HCEC 1CT (cell line): ENCODE measurements at places on chromosomes 6 and 20.

- DNase-seq: no peak
Measured at GRCh38 chr6:138442663-138443062, 38.6 kb downstream of the HEBP2 start.

GRCh38 chr20:50111120-50111828 lies 1.7 kb downstream of the UBE2V1 start:
- DNase-seq: peak; percentile 72

DNA sequence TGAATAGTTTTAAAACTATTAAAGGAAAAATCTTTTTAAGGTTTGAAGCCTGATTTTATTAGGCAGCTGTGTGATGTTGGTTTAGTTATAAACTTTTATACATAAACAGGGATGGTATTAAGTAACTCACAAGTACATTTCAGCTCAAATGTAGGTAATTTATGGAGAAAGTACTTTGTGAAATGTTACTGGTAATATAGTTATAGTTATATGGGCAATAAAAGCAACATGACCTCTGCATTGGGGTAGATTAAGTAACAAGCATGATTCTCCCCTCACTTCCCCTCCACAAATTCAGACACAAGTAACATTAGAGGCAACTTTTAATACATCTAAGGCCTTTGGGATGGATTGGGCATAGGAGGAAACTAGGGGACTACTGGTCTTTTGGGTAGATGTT lies 154.3 kb upstream of the ID4 start:
- no peak for DNase-seq

GRCh38 chr6:158826819-158827501 lies 7.8 kb upstream of the EZR start:
- DNase-seq: no peak

- no peak for DNase-seq
Measured at GRCh38 chr6:168416531-168416930, 24.5 kb upstream of the SMOC2 start.

DNA sequence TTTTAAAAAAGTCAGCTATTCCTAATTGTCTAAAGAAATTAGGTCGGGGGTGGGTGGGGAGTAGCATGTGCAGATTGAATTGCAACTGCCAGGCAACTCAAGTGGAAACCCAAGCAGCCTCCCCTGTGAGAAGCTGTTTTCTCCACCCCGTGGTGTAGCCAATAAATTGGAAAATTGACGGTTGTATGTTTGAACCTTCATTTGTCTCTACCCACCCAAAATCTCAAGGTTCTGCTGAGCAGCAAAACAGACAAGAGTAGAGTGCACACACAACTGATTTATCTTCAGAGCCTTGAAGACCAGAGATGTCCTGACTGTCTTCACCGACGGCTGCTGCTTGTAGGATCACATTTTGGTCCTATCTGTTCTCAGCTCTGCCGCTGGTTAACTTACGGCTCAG lies 88.5 kb downstream of the DTD1 start:
- no peak for DNase-seq

DNA sequence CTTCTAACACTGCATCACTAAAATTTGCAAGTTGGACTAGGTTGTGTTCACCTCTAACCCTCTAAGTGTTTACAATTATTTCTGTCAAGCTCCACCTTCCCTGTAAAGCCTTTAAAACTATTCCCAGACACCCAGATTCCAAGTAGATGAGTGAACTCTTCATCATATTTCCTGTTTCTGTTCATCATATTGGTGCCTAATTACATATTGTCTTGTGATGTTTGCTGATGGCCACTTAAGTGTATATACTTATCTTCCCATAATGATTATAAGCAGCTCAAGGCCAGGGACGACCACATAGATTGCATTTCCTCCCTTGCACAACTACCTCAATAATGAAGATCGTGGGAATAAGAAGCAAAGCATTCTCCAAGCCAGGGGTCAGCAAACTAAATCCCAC lies 16.8 kb downstream of the TNFRSF21 start:
- DNase-seq: peak; percentile 51

DNA sequence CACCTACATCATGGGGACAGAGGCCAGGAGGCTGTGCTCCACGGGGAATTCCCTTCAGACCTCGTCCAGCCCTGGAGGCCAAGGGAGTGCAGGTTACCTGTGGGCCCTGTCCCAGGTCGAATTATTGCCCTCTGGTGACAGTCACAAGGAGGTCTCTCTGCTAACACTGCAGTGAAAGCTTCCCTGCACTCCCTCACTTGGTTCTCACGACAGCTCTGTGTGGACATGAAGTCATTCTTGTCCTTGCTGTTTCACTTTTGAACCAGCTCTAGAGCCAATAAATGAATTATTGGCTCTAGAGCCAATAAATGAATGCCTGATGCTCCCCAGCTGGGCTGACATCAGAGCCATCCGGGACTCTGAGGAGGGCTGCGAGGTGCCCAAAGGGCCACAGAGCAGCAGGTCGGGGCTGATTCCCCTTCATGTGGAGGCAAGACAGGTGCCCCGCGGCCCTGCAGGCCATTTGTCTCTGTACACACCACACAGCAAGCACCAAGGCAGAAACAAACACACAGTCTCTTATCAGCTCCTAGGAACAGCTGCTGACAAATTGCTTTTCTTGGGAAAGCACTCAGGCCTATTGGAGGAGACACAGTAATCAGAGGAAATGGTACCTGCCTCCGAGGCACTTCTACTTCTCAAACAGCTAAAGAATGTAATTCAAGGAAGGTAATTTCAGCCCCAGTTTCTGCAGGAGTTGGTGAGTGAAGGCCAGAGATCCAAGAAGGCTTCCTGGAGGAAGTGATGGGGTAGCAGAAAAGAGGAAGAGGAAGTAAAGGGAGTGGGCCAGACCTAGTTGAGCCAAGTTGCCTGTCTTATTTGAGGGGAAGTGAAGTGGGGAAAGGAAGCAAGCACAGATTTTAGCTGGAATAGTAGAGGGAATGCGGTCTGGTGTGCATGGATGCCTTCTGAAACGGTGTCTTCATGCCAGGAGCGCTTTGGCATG lies 27.5 kb upstream of the TBXT start:
- no peak for DNase-seq

GRCh38 chr20:62925420-62926228 lies 681 bp downstream of the DIDO1 start:
- DNase-seq: peak; percentile 42

- no peak for DNase-seq
Measured at GRCh38 chr6:41404182-41404845, 68.9 kb downstream of the NCR2 start.

DNA sequence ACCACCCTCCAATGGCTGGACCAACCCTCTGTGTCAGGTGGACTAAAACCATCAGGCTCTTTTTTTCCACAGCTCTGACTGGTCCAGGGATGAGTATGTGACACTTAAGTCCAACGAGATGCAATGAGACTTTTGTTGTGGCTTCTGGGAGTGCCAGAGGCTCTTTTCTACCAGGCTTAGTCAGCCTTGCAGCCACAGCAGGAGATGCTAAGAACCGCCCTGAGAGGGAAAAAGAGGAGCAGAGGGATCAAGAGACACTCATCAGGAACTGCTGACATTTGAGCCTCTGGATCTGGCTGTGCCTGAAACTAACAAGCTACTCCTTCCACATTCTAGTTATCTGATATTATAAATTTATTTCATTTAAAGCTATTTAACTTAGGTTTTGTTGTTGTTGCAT lies 270.9 kb upstream of the SULF2 start:
- DNase-seq: no peak

GRCh38 chr6:33201935-33202334 lies 1.3 kb downstream of the SLC39A7 start:
- no peak for DNase-seq

DNA sequence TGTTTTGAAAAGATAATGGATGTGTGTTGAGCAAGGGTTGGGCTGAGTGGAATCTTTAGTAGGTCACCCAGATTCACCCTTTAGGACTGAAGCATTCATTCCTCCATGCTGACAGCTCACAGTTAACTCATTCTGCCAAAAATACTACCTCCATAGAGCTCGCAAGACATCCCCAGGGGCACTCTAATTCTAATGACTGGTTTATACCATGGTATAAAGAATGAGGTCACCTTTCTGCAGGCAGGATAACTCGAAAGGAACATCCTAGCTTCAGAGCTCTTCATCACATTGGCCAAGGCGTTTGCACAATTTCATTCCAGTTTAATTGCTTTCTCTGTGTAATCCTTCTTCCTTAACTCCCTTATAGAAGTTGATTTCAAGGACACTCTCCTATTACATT lies 1257.2 kb upstream of the EYS start:
- DNase-seq: no peak

GRCh38 chr6:168314021-168314420 lies 5.6 kb downstream of the DACT2 start:
- no peak for DNase-seq

GRCh38 chr6:40734607-40735006 lies 147.4 kb upstream of the LRFN2 start:
- DNase-seq: no peak

DNA sequence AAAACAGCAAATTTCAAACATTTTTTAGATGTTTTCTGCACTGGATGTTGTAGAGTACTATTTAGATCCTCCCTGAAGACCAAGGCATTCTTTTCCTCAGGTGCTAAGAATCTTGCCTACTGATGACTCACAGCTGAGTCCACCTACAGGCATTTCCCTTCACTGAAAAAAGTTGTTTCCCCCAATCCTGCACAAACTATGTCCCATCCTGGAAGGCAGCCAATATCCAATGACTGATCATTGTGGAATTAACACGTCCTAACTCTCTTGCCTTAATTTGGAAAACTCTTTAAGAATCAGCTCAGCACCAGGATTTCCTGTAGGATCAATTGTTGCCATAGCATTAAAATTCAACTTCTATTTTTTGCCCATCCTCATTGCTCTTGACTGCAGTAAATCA lies 268.4 kb upstream of the IRAK1BP1 start:
- DNase-seq: peak; percentile 97

- peak; percentile 3 for DNase-seq
Measured at GRCh38 chr6:84687431-84687830, 77.0 kb downstream of the TBX18 start.

DNA sequence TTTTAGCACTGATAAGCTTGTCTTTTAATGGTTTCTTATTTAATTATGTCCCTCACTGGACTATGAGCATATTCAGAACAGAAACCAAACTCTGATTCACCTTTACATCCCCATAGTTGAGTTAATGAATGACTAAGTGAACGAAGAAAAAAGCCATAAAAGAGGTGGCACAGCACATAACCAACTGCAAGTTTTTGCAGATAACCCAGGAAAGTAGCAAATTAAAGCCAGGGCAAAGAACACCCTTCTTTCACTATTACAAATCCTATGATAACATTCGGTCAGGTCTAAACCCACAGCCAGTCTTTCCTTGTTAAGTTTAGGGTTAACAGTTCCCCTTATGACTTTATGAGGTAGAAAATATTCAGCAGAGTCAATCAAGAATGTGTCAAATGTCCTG lies 102.7 kb downstream of the RIN2 start:
- DNase-seq: no peak

DNA sequence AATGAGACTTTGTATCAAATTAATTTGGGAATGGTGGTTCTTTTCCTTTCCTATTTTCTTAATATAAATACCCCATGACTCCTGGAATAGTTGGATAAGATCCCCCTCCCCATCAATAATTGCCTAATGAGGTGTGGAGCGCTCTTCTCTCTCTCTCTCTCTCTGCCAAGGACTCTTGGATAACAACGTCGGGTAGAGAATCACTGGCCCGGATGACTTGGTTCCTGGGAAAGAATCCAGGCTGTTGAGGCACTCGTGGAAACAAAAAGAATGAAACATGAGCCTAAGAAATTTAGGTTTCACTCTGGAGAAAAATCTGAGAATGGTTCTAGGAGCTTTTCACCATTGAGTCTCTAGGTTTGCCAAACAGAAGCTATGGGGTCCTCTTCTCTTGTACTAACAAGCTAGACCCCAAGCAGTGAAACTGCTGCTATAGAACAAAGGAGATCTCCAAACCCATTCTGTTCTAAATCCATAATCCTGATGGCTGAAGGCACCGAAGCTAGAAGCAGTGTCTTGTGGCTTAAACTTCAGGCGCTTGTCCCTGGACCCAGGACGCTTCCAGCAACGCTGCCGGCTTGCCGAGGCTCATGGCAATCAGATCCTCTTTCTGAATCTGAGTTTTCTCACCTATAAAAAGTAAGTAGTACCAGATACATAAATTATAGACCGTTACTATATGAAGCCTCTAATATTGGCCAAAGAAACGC lies 241.6 kb upstream of the BTBD3 start:
- DNase-seq: no peak

- DNase-seq: peak; percentile 68
Measured at GRCh38 chr20:7285918-7286556, 518.6 kb downstream of the BMP2 start.

DNA sequence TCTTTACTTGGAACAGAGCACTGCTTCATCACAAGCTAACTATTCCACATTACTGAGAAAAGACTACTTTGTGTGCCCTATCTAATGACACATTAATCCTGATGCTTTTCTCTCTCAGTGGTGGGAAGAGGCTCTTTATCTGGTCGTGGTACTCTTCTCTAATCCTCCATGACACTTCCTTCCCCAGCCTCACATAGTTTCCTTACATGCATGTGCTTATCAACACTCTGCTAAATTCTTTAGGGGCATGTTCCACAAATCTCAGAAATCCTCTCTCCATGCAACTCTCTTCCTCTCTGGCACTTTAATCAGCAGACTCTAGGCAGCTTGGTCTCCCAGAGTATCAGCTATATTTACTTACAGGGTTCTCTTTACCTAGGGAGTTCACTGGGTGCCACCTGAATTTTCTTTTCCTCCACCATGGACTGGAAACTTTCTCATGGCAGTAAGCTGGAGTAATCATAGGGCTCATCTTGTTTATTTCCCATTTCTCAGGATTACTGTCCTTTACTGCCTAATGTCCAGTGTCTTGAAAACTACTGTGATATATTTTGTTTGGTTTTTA lies 27.0 kb upstream of the SLC22A2 start:
- no peak for DNase-seq

GRCh38 chr20:50734730-50735679 lies 3.6 kb downstream of the PARD6B start:
- no peak for DNase-seq

DNA sequence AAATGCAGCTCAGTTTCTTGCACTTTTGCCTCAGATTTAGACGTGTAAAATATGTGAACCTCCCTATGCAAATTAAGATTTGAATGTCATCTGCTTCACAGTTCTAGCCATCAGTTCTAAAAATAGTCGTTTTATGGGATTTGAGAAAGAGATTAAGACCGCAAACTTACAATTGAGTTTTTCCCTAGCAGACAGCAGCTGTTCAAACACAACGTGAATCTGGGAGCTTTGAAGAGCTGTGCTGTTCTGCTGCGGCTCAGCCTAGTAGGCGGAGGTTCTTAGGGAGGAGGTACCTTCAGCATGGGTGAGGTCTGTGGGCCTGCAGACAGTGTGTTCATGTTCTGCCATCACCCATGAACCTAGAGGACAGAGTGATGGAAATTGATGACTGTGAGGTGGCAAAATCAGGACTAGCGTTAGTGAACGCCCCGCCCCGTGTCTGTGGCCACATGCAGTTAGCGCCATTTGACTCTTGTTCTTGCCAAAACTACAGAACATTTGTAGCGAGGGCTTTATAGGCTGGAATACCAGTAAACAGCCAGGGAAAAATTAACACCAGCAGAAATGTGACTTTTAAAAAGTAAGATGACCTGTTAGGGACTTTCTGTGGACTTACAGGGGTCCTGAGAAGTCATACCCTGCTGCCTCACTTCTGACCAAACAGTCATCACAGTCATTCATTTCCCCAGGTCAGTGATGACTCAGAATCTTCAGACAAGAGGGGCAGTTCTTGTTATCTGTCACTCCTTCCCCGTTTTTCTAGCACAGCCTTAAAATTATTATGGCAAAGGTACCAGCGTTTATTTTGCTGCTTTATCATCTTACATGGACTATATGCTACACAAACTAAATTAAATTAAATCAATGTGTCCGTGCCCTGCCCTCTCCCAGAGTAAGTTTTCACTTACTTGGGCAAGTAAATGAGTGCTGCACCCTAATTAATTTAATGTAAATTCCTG lies 84.3 kb upstream of the TMEM181 start:
- DNase-seq: peak; percentile 66

- DNase-seq: peak; percentile 27
Measured at GRCh38 chr20:2149507-2149906, 47.9 kb downstream of the STK35 start.
